Stimulated activated CD8-positive, alpha-beta memory T cell treated with anti-CD3 and anti-CD28 coated beads, Interleukin-4, amount 100 ng/mL, for 1 hour (primary cell): ENCODE measurements at places on chromosomes 3 and 15.

GRCh38 chr3:66762916-66763693 is 235.0 kb upstream of the KBTBD8 start:
- no peak for DNase-seq

DNA sequence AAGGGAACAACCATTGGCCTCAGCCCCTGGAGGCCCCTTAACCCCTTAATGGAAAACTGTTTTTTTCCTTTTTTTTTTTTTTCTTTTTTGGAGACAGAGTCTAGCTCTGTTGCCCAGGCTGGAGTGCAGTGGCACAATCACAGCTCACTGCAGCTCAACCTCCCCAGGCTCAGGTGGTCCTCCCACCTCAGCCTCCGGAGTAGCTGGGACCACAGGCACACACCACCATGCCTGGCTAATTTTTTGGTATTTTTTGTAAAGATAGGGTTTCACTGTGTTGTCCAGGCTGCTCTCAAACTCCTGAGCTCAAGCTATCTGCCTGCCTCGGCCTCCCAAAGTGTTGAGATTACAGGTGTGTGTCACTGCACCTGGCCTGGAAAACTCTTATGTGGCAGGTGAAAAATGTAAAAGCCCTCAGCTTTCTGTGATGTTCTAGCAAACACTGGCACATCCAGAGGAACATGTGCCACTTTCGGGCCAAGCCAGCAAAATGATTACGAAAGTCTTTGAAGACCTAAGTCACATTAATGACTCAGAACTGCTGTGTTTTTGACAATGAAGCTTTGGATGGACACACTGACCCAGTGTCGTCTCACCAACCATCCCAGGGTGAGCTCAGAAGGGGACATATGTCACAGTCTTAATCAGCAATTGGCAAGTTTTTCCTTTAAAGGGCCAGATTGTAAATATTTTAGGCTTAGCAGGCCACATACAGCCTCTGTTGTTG is 189.3 kb upstream of the TPM1 start:
- DNase-seq: no peak

- no peak for DNase-seq
These were observed 2.5 kb downstream of the MPI start for GRCh38 chr15:74892313-74892712.

- no peak for DNase-seq
These were observed 8.1 kb downstream of the RMDN3 start for GRCh38 chr15:40746916-40747418.

GRCh38 chr3:20326541-20326940 is 140.5 kb upstream of the SGO1 start:
- DNase-seq: no peak

DNA sequence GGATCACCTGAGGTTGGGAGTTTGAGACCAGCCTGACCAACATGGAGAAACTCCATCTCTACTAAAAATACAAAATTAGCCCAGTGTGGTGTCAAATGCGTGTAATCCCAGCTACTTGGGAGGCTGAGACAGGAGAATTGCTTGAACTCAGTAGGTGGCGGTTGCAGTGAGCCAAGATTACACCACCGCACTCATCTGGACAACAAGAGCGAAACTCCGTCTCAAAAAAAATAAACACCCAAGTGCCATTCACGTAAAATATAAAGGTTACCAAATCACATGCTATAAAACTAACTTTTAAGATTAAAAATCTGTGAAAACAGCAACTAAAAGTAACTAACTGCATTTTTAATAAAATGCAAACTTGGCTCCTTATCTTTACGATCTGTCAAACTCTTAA is 8.9 kb downstream of the TRIM59 start:
- DNase-seq: no peak

DNA sequence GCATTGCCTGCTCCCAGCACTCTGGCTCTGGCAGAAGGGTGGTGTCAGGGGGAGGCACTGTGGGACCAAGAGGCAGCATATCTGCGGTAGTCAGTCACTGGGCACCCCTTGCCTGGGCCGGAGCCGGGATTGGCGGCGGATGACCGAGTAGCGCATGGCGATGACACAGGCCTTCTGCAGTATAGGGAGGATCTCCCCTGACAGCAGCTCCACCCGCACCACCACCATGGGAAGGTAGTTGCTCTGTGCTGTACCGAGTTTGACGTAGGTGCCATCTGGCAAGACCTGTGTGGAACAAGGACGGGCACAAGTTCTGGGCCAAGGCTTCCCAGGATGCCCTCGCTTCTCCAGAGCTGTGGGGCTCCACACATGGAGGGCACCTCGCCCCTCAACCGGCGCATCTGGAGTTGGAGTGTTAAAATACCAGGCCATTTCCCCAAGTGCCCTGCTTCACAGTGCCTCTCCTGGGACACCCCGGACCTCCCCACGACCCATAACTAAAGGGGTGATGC is 6.6 kb downstream of the ACOX2 start:
- no peak for DNase-seq

DNA sequence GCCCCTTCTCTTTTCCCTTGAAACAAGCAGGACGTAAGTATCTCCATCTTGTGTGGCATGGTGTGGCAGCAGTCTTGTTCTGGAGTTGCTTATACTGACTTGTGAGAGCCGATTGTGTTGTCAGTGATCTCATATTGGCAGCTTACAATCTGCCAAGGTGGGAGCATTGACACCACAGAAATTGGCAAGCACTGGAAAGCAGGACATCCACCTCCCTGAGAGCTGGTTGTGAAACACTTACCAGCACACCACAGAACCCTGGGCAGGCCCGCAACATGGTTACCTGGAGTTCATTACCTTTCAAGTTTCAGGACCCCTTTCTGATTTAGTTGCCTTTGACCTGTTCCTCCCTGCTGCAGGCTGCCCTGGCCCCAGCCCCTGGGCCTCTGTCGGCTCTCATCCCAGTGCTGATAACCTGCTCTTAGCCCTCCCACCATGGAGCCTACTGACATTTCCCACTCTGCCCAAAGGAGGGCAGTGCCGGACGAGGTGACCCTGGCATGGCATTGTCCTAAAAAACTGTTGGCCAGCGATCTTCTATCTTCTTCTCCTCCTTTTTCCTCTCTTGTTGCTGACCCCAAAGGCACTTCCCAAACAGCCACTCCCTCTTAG is 10.6 kb upstream of the ATP2B2 start:
- DNase-seq: no peak

- DNase-seq: no peak
These were observed 53.3 kb downstream of the FAM174B start for GRCh38 chr15:92602267-92602593.

GRCh38 chr15:51806123-51806522 is 23.3 kb upstream of the TMOD3 start:
- DNase-seq: no peak
